Motor neuron (in vitro differentiated cells): ENCODE measurements at places on chromosomes 1 and 21.

DNA sequence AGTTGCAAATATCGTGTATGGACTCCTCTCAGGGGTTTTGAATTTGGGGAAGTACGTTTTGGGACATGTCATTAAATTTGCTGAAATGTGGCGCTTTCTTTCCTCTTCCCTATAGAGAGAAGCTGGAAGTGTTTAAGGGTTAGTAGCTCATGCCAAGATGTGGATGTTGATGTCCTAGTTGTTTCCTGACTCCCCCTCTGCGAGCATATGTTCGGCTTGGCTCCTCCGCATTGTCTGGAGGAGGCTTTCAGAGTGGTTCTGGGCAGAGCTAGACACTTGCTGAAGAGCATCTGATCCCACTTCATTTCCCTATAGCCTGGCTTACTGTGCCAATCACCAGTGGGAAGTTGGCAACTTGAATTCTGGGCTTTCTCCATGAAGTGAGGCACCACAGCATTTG lies 347.4 kb upstream of the B3GALT2 start:
- ATAC-seq: no peak

DNA sequence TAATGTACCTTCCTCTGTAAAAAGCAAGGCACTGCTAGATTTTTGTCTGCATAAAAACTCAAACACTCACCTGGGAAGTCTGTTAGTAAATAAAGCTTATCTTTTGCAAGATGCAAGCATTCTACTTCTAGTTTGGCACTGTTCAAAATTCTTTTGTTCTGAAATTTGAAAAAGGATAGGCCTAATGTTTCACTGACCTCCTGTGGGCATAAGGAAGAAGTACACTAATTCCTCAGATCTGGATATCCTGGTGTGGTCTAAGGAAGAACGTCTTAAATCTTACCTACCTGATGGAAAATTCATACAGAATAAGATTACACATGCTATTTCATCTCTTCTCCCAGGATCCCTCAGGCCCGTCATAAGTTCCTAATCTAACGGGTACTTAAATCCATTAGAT lies 93.5 kb upstream of the CAMK1G start:
- peak; percentile 48 for ATAC-seq

DNA sequence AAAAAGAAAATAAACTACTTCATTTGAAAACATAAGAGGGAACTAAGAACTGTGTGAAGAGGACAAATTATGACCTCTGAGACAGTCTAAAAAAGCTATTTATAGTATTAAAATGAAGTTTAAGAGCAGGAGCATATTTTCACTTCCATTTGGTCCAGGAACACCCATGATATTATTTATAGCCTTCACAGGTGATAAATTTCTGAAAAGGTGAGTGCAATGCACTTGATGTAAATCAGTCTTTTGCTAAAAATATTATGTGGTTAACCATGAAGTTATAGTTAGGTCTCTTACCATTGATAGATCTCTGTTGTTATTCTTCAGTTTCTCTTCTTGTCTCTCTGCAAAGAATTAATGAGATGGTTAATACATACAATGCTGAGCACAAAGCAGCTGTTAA lies 14.7 kb downstream of the TMCO1 start:
- no peak for ATAC-seq

DNA sequence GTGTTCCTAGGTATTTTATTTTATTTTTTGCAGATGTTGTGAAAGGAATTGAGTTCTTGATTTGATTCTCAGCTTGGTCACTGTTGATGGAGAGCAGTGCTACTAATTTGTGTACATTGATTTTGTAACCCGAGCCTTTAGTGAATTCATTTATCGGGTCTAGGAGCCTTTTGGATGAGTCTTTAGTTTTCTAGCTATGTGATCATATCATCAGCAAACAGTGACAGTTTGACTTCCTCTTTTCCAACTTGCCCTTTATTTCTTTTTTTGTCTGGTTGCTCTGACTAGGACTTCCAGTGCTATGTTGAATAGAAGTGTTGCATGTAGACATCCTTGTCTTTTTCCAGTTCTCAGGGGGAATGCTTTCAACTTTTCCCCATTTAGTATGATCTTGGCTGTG lies 138.9 kb downstream of the LHX8 start:
- ATAC-seq: no peak

DNA sequence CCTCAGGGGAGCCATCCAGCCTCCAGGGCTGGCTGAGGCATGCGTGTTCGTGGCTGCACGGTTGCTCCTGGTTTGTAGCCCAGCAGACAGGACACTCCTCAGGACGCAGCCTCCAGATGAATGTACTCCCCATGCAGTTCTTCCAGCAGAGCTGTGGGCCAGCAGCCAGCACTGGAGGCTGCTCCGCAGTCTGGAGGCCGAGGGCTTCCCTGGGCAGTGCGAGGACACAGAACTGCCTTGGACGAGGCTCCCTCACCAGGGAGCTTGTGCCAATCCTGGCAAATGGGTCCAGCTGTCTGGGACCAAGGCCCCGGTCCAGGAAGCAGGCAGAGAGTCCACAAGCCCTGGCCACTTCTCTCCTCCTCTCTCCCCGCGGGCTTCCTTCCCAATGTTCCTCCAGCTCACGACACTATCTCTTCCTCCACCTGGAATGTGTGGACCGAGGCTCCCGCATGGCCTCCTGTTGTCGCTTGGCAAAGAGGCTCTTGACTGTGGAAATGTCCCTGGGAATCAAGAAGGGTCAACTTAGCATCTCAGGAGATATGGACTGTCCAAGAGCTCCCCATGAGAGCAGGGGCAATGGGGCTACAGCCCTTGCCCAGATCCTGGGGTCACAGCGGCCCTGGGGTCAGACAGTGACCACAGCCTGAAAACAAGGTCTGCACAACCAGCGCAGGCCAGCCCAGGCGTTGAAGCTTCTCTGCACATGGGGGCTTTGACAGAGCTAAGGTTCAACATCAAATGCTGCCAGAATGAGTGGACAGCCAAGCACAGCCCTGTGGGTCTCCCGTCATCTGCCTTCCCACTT lies 5.3 kb downstream of the EDN2 start:
- ATAC-seq: no peak

DNA sequence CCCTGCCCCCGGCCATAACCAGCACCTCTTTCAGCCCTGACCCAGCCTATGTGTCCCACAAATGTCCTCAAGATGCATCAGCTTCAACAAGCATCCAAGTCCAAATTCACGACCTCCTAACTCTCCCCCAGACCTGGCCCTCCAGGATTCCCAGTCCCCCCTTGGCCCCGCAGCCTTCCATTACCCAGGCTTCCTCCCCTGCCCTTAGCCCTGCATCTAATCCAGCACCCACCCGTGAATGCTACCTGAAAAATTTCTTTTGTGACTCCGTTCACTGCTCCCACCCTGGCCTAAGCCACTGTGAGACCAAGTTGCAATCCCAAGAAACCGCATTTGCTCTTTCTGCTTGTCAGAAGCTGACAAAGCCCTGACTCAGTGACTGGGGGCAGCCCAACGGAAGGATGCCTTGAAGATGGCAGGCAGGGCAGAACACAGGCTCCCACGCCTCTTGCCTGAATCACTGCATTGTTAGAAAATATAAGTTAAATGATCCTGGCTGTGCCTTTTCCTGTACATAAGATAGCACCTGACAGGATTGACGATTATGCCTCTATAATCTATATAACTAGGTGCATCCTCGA lies 939 bp upstream of the MFAP2 start:
- ATAC-seq: no peak

DNA sequence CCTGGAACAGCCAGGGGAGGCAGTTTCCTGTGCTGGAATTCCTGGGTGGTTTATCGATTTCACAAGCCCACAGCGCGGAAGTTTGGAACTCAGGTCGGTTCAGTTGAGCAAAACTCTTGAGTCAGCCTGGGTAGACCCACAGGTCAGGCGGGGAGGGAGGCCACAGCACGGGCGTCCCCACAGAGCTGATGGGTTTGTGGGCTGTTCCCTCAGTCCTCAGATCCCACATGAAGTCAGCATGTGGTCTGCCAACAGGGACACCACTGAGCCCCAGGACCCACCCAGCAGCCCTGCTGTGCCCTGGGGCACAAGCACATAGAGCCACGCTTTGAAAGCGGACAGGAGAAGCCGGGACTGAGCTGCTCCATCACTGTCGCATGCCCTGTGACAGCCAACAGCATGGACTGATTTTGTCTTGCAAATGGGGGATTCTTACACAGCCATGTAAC lies 17.4 kb downstream of the BMP8A start:
- ATAC-seq: peak; percentile 7

GRCh38 chr1:241499910-241500309 lies 19.6 kb downstream of the FH start:
- peak; percentile 44 for ATAC-seq

GRCh38 chr1:232628335-232629249 lies 1.3 kb downstream of the SIPA1L2 start:
- ATAC-seq: no peak

- no peak for ATAC-seq
Measured at GRCh38 chr1:48414264-48414663, 57.7 kb downstream of the SPATA6 start.

DNA sequence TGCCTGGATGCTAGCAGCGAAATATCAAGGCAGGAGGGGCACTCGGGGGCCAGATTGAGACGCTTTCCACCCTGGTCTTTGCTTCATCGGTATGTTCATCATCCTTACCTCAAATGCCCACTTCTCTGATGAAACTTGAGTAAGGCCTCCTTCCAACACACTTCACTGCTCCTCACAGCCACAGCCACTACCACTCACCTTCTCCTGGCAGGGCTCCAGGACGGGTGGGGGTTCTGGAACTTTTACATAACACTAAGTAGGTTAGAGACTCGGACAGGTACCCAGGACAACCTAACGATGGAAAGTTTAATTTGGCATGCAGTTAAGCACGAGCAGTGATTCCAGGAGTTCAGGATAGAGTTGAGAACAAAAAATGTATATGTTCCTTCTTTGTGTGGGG lies 73.9 kb upstream of the SPAG17 start:
- ATAC-seq: no peak

DNA sequence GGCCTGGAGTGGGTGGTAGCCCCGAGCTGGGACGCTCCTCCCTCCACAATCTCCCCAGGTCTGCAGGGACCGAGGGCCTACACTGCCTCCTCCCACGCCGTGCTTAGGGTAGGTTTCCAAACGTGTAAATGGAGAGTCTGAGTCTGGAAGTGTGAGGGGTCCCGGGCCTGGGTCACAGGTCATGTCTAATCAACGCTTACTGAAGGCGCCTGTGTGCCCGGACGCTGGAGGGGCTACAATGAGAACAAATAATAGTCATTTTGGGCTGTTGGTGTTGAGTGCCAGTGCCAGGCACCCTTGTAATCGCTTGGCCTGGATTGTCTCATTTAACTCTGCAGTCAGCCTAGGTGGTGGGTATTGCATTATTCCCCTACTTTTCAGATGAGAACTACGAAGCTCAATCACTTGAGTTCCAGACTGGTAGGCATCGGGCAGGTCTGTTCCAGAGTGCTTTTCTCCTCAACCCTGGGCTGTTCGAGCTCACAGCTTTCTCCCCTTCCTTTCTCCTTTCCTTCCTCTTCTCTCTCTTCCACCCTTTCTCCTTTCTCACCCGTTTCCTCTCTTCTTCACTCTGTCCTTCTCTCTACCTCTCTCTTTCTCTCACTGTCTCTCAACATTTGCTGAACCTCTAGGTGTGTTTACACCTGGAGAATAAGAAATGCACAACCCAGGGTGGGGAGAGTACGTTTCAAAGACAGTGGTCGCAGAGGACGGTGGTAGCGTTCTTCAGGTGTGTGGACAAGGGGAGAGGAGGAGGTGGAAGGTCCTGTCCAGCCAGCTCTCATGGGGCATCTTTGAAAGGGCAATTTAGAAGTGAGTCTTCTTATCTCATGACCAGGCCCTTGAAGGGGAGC lies 883 bp downstream of the SLC66A1 start:
- ATAC-seq: no peak

DNA sequence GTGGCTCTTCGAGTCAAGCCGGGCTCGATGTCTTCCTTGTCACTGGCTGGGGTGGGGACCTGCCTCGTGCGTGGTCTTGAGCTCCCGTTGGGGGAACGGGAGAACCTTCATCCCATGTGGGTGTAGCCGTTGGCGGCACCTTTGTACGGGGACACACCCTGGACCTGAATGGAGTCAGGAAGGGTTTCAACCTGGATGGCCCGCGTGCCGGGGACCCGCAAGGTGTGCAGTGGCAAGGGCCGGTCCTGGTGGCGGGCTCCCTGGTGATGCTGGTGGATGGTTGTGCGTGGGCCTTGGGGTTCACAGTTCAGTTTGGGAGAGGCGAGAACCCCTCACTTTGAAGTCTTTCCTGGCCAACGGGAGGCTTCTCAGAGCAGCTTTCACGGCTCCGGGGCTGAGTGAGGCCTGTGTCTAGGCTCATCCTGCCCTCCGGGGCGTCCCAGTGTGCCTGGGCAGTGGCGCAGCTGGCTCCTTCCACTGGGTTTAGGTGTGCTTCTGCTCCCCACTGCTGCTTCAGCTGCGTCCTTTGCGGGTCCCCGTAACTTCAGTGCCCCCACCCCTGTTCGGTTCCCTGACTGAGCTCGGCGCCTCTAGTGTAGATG lies 11.4 kb downstream of the SKI start:
- peak; percentile 1 for ATAC-seq

- ATAC-seq: peak; percentile 94
Measured at GRCh38 chr1:204213668-204214662, at the start of gene GOLT1A. Gene GOLT1A, minus strand, starts transcription at chr1:204213988. Its CDS starts 82 bp downstream, at chr1:204213906.

DNA sequence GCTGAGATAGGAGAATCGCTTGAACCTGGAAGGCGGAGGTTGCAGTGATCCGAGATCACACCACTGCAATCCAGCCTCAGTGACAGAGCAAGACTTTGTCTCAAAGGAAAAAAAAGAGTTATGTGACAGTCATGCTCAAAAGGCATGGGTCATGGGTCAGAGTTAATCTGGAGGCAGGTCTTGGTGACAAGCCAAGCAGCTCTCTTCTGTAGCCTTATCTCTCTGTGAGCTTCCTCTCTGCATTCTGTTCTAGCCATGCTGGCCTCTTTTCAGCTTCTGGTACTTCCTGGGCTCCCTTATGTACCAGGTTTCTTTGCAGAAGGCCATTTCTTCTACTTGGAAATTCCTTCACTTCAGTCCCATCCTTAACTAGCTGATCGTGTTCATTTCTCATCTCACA lies 63.6 kb downstream of the NGF start:
- ATAC-seq: no peak
